Subcutaneous preadipocyte (primary cell): ENCODE measurements at places on chromosomes 1 and 21. TPM values are rescaled to one million over a fixed set of nuclear protein-coding genes. Genes with fewer than 3 reads are reported as not detected.

Gene BNIPL
- total RNA-seq: 0.37 and 0.39 TPM in 2 replicates

Gene CCDC27
- total RNA-seq: not detected in 2 replicates

Gene OLFML3
- 19.8 and 22.7 TPM in 2 replicates for total RNA-seq

Gene SLC25A34
- 0.39 and 0.73 TPM in 2 replicates for total RNA-seq

Gene C1orf141
- total RNA-seq: not detected in 2 replicates

Gene GIPC2
- total RNA-seq: 0.59 and 1.1 TPM in 2 replicates

Gene ASTN1
- not detected in 2 replicates for total RNA-seq

Gene IL12RB2
- 0.20 TPM in 1 of 2 replicates, not detected in the other for total RNA-seq

Gene DIO1
- not detected in 2 replicates for total RNA-seq

Gene APOBEC4
- total RNA-seq: not detected in 2 replicates

Gene OLFML2B
- total RNA-seq: 26.8 and 39.5 TPM in 2 replicates

Gene KIF26B
- under 0.01 TPM in 2 replicates for total RNA-seq

Gene URB2
- total RNA-seq: 9.9 and 24.4 TPM in 2 replicates

Gene FBXO2
- under 0.01 TPM in 1 of 2 replicates, not detected in the other for total RNA-seq

Gene FCGR3B
- not detected in 2 replicates for total RNA-seq

Gene EPHB2
- total RNA-seq: 0.73 and 12.5 TPM in 2 replicates

Gene P3R3URF
- total RNA-seq: not detected in 2 replicates

Gene DCDC2B
- not detected in 2 replicates for total RNA-seq

Gene TCHHL1
- total RNA-seq: not detected in 2 replicates
